Stomach (tissue), 19 donors: ENCODE measurements at places on chromosomes 2 and 18. TPM values are rescaled to one million over a fixed set of nuclear protein-coding genes. Genes with fewer than 3 reads are reported as not detected.

- DNase-seq = peak; percentile 44
Measured at GRCh38 chr18:32769586-32770053, 3.2 kb downstream of the KLHL14 start.

- DNase-seq = no peak
Measured at GRCh38 chr2:50535971-50536759, 495.8 kb downstream of the NRXN1 start.

GRCh38 chr2:127630096-127630863 is 15.7 kb upstream of the GPR17 start:
- DNase-seq = no peak

GRCh38 chr18:23437357-23438045 is 15.6 kb upstream of the RIOK3 start:
- peak; percentile 85 for DNase-seq

GRCh38 chr18:32661486-32662299 is 111.1 kb downstream of the KLHL14 start:
- DNase-seq = no peak

- no peak for DNase-seq
Measured at GRCh38 chr2:29053223-29053622, 21.1 kb downstream of the PCARE start.

GRCh38 chr2:29174937-29175336 is 59.7 kb downstream of the CLIP4 start:
- no peak for DNase-seq

DNA sequence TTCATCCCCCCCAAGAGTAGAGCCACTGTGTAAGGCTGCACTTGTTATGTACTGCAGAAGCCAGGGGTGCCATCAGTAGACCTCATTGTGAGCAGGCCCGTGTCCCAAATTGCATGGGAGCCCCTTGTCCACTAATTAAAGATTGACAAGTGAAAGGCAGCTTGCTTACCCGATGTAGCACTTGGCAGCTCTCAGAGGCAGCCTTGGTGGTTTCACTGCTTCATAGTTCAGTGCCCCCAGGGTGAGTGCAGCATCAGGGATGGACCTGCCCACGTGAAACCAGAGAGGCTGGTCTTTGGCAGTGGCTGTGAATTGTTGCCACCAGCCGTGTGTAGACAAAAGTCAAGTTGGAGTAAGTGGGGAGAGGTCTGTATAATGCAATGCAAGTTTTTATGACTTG is 13.3 kb downstream of the TUBB6 start:
- DNase-seq = no peak

- no peak for DNase-seq
Measured at GRCh38 chr2:236128321-236128720, 39.9 kb downstream of the GBX2 start.

- DNase-seq = no peak
Measured at GRCh38 chr2:29247336-29247914, 132.2 kb downstream of the CLIP4 start.

DNA sequence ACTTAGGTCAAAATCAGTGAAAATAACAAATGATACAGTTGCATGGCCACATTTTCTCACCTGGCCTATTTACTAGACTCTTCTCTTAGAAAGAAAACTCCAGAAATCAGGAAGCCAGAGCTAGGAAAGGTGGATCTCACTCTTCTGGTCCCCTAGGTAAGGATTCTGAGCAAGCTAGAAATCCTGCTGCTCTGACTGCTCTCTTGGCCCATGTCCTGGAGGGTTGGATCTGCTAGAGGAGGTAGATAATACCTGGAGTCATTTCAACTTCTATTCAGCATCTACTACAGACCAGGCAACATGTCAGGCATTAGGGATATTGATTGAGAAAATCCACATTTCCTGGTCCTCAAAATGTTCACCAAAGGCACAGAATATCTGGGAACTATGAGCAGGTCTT is 34.9 kb downstream of the AKAIN1 start:
- DNase-seq = no peak

- DNase-seq = no peak
Measured at GRCh38 chr18:7977897-7978296, 410.8 kb downstream of the PTPRM start.

GRCh38 chr18:74229891-74230290 is 61.9 kb downstream of the CYB5A start:
- DNase-seq = peak; percentile 56

- DNase-seq = no peak
Measured at GRCh38 chr18:13376841-13377351, 158.3 kb downstream of the LDLRAD4 start.

GRCh38 chr2:134778372-134778771 is 59.6 kb upstream of the TMEM163 start:
- DNase-seq = peak; percentile 30

- no peak for DNase-seq
Measured at GRCh38 chr2:34188464-34189303, 589.6 kb upstream of the FAM98A start.

DNA sequence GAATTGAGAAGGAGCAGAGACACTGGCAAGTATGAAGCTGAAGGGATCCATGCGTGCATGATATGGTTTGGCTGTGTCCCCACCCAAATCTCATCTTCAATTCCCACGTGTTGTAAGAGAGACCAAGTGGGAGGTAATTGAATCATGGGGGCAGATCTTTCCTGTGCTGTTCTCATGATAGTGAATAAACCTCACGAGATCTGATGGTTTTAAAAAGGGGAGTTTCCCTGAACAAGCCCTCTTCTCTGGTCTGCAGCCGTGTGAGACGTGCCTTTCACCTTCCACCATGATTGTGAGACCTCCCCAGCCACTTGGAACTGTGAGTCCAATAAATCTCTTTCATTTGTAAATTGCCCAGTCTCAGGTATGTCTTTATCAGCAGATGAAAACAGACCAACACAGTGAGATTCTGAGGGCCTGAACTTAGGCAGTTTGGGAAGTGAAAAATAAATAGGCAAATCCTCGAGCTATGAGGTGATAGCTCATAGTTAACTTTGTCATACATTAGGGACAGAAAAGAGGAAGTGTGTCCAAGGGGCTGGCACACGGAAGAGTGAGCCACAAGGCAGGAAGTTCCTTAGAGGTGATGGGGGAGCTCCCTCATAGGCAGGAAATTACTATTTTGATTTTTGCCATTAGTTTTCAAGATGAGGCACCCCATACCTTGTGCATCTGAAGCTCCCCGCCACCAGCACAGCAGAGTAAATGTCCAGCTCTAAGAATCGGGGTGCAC is 658.8 kb upstream of the ID2 start:
- DNase-seq = peak; percentile 14

DNA sequence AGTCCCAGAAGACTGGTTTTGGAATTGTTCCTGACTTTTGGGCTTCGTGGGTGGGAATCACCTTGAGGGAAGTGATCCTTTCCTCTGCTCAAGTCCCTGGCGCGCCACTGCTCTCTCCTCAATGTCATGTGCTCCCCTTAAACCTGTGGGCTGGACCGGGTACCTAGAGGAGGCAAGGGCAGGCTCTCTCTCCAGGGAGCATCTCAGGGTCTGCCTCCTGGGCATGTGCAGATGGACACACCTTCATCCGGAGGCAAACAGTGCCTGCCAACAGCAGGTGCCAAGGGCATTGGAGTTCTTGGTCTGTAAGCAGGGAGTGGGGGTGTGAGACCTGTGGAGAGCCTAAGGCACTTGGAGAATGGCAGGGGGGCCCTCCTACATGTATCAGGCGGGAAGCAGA is 142.6 kb downstream of the INHBB start:
- no peak for DNase-seq

GRCh38 chr2:170369894-170370293 is 191.9 kb downstream of the MYO3B start:
- DNase-seq = no peak

GRCh38 chr2:209875270-209875669 is 103.6 kb downstream of the UNC80 start:
- DNase-seq = no peak

DNA sequence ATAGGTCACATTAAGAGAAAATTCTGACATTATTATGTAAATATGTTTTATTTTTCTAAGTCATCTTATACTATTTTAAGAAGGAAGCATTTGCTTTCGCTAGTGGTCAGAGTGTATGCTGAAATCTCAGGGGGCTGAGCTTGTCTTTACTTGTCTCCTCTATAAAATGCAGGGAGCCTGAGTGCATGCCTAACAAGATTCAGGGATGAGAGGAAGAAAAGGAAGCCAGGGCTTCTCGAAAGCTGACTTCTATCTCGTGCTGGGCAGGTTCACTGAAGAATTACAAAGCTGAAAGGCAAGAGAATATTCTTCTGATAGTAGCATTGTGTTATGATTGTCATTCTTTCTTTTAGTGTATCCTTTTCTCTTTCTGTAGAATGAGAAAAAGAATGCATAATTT is 467.4 kb downstream of the SOX11 start:
- no peak for DNase-seq

DNA sequence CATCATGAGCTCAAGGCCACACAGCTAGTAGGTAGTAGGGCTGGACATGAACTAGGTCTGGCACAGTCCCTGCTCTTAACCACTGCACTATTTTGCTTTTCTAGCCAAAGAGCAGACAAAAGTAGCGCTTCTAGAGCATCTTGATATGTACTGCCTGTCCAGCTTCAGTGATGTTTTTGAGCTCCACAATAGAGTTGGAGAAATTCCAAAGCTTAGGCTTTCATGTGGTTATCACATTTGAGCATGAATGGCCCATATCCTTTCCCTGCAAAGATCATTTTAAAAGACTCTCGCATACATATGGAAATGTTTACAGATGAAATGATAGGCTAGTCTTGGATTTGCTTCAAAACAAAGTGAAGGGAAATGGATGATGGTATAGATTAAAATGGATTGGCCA is 128.7 kb downstream of the MAP3K20 start:
- no peak for DNase-seq

DNA sequence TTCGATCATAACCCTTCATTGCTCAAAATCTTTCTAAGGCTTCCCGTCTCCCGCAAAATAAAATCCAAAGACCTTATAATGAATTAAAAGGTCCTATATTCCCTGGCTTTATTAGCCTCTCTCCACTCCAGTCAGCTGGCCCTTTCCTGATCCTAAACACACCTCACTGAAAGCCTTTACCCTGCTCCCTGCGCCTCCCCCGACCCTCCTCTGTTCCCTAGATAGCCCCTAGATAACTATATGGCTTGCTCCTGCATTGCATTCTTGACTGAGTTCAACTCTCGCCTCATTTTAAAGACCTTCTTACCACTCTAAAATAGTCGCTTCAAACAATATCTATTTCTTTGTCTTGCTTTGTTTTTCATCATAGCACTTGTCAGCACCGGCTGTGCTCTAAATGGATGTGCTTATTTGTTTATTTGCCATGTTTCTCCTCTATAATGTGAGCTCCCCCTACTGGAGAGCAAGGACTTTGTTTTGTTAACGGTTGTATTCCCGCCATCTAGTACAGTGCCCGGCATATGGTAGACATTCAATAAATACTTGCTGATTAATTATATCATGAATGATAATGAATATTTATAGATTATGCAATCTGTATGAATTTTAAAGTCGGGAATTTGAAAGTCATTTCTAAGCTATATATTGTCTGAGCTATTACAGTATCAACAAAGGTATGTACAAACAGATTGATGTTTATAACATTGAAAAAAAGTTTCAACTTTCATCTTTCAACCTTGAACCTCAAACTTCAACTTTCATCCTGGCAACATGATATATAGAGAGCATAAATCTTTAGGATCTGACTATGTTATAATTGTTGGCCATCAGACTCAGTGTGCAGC is 32.4 kb upstream of the VIT start:
- no peak for DNase-seq

DNA sequence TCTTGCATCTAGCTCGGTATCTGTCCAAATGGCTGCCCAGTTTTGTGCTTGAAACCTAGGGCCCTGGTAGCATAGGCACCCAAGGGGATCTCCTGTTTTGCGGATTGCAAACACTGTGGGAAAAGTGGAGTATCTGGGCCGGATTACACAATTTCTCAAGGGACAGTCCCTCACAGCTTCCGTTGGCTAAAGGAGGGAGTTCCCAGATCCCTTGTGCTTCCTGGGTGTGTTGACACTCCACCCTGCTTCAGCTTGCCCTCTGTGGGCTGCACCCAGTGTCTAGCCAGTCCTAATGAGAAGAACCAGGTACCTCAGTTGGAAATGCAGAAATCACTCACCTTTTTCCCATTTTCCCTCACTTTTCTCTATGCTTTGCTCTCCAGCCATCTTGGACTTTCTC is 35.5 kb downstream of the RPRM start:
- DNase-seq = no peak

DNA sequence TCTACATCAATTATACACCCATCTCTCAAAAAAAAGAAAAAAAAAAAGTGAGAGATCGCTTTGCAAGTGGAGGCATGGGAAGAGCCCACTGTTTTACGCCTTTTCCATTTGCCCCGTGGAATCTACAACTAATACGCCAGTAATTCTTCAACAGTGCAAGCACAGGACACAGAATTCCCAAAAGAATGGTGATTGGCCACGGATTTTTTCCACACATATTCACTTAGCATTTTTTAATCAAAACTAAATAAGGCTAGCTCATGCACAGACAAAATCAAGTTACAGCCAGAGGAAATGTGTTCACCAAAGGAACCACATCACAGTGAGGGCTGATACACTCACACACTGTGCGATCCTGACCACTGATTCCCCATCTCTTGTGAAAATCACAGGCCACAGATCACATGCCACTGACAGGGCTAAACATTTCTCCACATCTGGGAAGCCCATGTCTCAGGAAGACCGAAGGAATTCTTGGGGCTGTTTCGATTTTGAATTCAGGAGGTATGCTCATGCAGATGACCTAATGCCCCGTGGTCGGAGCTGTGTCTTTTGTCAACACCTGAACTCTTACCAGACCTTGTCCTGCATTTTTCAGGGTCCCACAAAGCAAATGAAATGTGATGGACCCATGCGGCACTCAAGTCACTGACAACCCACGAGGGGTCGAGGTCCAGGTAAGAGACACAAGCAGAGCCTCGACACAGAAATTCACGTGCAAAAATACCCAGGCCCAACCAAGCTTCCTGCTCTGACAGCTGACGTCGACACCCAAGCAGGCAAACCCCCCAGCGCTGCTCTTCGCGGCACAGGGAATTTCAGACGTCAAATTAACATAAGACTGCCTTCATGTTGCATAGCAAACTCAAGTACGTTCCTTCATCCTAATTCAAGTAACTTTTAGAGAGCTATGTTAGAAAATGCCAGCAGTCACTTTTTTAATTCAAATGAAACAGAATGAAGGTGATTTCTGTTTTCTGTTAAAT is 69.6 kb downstream of the ZNF516 start:
- no peak for DNase-seq

GRCh38 chr18:10791169-10791831 is 265.5 kb downstream of the NAPG start:
- DNase-seq = no peak

- peak; percentile 40 for DNase-seq
Measured at GRCh38 chr18:2002604-2003003, 568.7 kb downstream of the METTL4 start.

DNA sequence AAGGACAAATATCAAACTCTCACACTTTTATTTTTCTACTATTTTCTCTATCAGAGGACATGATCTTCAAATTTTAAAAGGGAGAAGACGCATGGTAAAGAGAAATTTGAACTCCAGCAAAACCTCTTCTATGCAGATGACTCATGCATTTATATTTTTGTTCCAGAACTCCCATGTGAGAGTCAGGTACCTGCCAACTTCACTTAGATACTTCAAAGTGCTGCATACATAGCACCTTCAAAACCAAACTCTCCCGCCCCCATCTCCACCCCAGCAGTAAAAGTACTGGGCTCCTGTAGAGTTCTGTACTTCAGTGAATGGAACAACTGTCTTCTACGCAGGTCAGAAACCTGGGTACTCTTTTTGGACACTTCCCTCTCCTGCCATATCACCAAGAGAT is 398.3 kb downstream of the TGIF1 start:
- no peak for DNase-seq

Gene CRYGD
- not detected for total RNA-seq

Gene TLX2
- total RNA-seq = 0.73 TPM

Gene TIA1
- 205 TPM for total RNA-seq

Gene SPATA3
- total RNA-seq = not detected

Gene PRKRA
- 77.6 TPM for total RNA-seq

Gene C2orf66
- not detected for total RNA-seq
